ENCODE measurements at places on chromosomes 7 and 10.

DNA sequence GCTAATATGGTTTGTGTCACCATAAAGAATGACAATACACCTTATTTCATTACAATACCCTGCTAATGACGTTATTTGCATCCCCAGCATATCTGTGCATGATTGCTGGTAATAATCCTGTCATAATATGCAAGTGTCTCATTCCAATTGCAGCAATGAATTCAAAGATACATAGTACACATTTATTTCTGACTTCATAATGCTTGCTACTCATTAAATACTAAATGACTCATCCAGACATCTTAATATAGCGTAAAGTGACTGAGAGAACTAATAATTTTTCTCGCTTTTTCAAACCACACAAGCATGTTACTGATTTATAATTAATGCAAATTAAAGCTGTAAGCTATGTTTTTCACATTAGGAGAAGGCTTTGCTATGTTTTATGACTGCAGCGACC is 234.7 kb upstream of the MDFIC start:
- no peak for DNase-seq

DNA sequence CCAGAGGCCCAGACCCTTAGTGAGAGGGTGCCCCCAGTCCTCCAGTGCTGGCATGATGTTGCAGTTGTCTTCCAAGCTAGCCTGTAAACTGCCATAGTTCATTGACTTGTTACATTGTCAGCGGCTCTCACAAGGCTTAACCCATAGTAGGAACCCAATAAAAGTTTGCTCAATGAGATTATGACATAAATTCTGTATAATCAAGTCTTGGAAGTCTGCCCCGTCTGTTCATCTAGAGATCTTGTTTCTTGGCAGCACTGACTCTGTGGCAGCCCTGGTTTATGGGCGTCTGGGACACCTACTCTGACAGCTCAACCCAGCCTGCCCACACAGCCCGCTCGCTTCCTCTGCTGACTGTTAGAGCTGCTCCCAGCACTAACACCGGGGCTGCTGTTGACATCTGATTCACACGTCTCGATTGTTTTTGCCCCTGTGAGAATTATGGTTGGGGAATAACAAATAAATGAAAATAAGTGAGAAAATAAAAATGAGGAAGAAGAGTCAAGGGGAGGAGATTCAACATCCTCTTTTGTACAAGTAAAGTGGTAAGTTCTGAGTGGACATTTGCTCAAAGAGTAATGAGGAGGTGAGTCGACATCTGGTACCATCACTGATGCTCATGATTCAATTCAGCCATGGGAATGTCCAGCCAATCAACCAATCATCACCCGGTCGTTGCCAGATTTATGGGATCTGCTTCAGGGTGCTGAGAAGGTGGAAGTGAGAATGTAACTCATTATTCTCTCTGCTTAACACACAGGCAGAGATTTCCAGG is 160.8 kb downstream of the SPAG6 start:
- peak; percentile 3 for DNase-seq

DNA sequence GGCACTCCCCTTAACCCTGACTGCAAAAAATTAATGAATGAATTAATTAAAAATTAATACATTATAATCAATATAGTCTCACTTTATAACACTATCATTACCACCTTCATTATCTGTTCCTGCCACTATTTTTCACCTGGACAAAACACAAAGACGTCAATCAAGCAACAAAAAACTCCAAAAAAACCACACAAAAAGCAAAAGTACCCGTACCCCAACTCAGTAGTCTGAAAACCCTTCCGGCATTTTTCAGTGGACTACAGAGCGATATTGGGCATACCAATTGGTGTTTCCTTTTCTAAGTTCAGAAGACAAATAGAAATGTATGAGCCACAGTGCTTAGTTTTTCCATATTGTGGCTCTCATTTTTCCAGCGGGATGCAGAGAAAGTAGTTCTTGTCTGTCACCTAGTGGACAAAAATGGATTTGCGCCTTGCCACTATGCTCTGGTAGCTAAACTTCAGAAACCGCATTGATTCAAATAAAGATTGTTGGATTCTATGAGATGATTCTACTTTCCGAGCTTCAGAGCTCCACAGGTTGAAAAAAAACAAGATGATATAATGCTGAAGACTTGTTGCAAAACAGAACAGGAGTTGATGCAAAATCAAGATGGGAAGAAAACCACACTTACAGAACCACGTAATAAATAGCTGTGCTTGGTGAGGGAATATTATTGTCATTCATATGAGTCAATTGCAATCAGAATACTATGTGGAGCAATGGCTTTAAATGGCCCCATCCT is 50.6 kb upstream of the ITGB1 start:
- DNase-seq, result peak; percentile 70

DNA sequence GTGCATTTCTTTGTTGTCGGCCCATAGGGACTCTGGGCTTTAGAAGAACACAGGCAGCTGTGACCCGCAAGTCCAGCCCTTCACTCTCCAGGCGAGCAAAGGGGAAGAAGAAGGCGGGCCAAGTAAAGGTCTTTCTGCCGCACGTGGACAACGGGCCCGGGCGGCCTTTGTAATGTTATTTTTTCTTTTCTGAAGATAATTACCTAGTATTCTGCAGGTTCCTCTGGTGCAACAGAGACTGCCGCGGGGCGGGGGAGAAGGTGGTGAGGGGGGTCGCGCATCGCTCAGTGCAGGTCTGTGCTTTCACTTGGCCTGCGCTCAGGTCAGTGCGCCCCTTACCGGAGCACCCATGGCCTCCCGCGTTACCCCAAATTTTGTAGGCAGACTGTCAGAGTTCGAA is 7.1 kb upstream of the TBX20 start:
- no peak for DNase-seq

- no peak for DNase-seq
These were observed 494.3 kb downstream of the GALNT17 start for GRCh38 chr7:71626206-71626605.

DNA sequence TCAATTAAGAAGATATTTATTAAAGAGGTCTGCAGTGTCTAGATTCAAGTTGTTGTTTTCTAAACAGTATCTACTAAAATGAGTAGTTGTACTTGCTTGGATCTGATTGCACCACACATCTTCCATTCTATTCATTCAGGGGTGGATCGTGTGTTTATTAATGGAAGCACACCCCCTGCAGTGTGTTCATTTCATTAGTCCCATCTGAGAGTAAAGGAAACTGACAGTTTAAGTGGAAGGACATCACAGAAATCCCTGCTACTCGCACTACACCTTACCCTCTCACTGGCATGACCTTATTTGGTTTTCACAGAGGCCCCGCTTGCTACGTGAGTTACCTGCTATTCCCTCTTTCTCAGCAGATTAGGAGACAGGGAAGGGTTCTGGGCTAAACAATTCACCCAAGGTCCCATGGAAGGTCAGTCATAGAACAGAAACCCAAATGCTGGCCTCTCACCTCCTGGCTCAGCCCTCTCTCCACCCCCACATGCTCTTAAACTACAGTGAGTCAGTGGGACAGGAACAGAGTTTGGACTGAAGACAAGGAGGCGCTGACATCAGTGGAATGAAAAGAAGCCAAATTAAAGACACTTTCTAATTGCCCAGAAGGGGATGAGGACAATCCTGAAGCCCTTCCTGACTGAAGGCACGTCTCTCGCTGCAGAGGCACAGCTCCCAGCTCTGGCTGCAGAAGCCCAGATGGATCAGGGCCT is 369.2 kb upstream of the NRP1 start:
- DNase-seq, result no peak

DNA sequence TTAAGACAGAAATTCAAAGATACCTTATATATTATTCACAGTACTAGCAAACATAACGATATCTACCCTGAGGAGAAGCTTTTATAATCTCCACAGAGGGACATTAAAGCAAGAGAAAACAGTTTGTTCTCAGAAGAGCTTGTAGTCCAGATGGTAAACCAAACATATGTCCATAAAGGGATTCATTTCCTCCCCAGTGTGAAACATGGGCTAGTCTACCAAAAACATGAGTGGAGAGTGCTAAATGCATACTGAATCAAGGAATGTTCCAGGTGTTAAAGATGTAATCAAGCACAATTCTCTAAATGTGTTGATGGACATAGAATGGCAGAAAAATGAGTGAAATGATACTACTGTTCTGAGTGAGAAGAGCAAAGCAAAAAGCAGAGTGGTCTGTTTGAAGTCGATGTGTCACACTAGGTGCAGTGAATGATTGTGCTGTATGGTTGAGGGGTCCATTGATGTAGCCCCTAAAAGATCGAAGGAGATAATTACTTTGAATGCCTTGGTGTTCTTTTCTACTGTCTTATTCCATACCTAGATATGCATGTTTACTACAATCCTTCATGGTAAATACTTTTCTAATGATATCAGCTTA is 25.3 kb downstream of the BCAP29 start:
- no peak for DNase-seq

- DNase-seq, result no peak
These were observed 203.5 kb upstream of the PHF14 start for GRCh38 chr7:10770176-10770575.

DNA sequence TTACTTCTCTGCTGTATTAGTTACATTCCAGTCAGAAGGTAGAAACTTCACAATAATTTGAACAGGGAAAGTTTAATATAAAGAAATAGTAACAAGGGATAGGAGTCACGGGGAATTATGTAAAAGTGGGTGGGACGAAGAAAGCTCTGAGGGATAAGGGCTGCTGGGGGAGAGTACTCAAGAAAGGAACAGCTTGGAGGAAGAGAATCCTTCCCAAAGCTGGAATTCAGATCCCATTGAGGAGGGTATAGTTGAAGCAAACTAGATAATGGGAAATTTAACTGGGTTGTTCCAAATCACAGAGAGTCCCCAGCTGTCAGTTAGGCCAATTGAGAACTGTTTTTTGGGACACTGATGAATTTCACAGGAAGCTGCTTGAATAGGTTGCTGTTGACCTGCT is 53.2 kb upstream of the MACC1 start:
- DNase-seq, result no peak

DNA sequence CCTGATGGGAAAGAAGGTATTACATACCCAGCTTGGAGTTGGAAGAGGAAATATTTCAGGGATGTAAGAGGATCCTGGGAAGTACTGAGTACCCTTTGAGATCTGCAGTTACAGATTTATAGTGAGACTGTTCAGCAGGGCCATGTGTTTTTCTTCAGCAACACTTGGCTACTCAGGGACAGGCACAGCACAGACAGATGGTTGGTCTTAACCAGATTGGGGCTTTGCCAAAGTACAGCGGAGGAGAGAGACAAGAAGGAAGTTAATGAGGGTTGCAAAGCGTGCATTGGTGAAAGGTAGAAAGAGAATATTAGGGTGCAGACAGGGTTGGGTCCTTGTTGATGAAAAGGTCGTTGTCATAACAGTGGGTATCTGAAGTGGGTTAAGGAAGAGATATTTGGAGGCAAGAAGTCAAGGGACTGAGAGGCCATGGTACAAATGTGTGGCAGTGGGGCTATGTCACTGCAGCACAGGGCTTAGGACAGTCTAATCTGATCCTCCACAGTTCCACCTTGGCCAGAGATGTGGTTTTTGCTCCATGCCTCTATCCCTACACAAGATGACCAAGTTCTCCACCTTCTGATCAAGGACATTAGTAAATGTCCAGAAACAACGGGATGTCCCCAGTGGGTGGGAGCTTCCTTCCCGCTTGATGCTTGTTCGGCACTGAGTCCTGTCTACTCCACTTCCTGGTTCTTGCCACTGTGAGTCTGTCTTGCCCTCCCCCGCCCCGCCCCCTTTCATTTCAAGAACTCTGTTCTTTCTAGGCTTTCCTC is 18.9 kb upstream of the DNAJC1 start:
- DNase-seq, result peak; percentile 8

DNA sequence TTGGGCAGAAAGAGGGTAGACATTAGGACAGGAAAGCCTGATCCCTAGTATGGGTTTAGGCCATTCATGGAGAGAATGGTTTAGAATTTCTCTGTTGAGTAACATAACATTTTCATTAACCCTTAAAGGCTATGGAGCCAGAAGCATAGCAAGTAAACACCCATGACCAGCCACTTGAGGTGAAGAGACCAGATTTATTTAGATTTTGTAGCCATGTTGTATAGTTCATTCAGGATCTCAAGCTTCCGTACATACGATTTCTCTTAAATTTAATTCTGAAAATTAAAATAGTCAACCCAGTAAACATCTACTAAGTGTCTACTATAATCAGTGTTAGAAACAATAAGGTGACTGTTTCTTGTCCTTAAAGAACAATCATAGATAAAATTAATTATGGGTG is 51.5 kb downstream of the CPED1 start:
- DNase-seq, result no peak

DNA sequence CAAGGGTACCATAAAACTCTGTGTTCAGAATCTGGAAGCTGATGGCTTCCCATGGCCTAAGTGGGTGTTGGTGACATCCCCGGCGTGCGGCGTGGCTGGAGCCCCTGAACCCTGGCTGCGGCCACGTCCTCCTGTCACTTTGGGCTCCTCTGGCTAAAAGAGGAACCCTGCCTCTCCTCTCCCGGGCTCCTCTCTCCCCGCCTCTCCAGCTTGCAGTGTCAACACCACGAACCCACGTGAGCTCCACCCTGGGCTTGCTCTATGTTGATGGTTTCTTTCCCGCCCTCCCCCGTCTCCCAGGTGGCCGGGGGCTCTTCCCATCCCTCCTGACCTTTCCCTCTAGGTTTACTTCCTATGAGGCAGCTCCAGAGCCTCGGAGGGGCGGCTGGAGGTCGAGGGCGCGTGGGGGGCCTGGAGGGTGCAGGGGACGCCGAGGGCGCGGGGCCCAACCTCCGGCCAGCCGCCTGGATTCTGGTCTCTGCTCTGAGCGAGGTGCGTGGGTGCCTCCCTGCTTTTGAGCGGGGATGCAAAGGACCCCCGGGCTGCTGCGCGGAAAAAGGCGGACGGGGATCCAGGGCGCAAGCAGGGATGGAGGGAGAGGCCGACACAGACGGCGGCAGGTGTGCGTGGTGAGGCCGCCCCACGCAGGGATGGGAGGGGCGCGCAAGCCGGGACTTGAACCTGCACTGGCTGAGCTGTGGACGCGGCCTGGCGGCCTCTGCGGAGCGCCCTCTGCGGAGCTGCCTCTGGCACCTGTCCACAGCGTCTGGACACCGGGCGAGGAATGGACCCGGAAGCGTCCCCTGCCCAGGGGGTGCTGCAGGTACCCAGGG is 115.5 kb upstream of the DIP2C start:
- peak; percentile 40 for DNase-seq

DNA sequence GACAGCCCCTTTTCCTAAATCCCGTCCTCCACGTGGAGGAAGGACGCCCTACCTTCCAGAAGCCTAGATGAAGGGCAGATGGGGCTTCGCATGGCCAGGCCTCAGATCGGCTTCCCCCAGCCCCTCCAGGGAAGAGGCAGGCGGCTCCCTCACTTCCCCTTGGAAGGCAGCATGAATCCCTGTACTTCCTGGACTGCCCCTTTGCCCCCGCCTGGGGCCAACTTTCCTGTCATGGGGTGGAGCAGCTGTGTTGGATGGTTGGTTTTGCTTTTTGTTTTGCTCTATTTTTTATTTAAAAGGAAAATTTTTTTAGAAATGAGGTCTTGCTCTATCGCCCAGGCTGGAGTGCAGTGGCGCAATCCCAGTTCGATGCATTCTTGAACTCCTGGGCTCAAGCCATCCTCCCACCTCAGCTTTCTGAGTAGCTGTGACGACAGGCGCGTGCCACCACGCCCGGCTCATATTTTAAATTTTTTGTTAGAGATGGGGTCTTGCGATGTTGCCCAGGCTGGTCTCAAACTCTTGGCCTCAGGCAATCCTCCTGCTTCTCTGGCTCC is 27.2 kb downstream of the GTF2IRD1 start:
- DNase-seq, result peak; percentile 56
